ENCODE measurements at places on chromosomes 1 and 21. TPM values are rescaled to one million over a fixed set of nuclear protein-coding genes. Genes with fewer than 3 reads are reported as not detected.

ETNK2 gene
- total RNA-seq, result 12.1 TPM

GRCh38 chr1:87398641-87399040 is 70.0 kb downstream of the LMO4 start:
- DNase-seq, result no peak

- DNase-seq, result no peak
Observed at GRCh38 chr1:169003864-169004516, 102.5 kb upstream of the ATP1B1 start.

- no peak for DNase-seq
Observed at GRCh38 chr21:31885146-31885545, 12.3 kb downstream of the HUNK start.

GRCh38 chr1:212158912-212159796 is 123.6 kb downstream of the DTL start:
- DNase-seq, result no peak
